T-helper 2 cell treated with Interferon-gamma antibody and Interleukin-4, amounts not matched to agents 5 μg/mL and 100 μg/mL, for 36 hours (primary cell): ENCODE measurements at places on chromosomes 3 and 15.

GRCh38 chr3:169939751-169940150 lies 26.9 kb upstream of the SEC62 start:
- DNase-seq = no peak

GRCh38 chr15:86645925-86646500 lies 566.3 kb downstream of the AGBL1 start:
- DNase-seq = no peak

GRCh38 chr3:192570821-192571791 lies 156.2 kb downstream of the FGF12 start:
- DNase-seq = no peak

GRCh38 chr3:120688121-120688520 lies 6.1 kb upstream of the HGD start:
- DNase-seq = no peak

- no peak for DNase-seq
Observed at GRCh38 chr3:187763850-187764648, 18.8 kb upstream of the BCL6 start.

DNA sequence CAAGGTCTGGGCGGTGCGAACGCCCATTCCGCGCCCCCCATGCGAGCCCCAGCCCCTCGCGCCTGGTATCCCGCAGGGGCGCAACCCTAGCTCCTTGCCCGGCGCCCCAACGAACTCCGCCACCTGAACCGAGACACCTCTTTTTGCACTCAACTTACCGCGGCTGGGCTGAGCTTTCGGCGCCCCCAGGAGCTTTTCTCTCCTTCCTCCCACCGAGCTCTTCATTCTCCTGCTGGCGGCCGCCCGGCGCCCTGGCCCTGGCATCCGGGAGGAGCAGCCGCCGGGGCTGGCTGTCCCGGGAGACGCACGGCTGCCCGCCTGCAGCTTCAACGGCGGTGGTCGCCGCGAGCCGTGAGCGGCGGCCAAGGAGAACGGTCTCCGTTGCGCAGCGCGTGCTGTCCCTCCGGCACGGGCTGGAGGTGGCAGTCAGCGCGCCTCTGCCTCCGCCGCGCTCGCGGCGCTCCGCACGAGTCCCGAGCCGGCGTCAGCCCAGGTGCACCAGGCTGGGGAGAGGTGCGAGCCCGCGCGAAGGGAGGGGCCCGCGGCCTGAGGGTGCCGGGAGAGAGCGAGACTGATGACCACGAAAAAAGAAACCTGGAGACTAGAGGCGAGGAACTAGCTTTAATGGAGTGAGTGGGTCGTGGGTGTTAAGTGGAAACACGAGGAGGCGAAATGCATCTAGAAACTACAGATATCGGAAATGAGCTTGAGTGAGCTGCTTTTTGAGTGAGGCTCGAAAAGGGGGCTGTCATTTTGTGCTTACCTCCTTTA lies 621.5 kb upstream of the ZNF385D start:
- DNase-seq = no peak

DNA sequence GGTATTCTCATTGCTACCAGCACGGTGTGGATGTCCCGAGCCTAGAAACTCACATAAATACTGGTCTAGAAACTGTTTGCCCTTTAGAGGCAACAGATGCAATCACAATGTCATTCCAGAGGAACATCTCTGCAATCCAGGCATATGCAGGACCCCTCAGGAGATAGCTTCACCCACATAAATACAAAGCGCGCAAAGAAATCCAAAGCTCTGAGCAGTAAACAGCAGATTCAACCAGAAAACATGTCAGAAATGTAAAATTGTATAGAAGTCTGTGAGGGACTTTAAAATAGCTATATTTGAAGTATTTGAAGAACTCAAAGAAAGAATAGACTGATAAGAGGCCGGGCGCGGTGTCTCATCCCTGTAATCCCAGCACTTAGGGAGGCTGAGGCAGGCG lies 291.7 kb downstream of the FAM43A start:
- no peak for DNase-seq

DNA sequence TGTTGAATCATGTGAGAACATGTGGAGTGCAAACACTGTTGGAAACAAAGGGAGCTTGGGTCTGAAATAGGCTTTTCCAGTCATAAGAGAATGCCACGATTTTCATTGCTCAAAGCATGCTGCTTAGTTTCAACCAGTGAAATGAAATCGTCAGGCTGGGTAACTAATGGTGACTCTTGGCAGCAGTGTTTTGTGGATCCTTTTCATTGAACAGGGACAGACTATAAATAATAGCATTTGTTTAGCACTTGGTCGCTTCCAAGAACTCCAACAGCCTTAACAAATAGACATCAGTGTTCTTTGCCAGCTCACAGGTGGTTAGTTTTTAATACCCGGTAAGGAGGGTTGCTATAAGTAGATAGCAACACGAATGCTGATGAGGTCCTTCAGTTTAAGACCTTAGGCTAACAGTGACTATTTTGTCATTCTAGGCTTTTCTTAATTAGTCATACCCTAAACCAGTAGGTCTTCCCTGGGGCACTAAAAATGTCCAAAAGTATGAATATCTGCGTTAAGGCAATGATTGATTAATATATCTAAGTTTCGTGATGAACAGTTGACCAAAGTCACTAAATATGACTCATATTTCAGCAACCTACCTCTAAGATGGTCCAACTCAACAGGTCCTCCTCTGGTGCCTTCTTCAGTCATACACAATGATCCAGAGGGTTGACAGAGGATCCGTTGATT lies 15.8 kb downstream of the TP63 start:
- DNase-seq = no peak

GRCh38 chr15:73258271-73259108 lies 110.3 kb downstream of the HCN4 start:
- DNase-seq = peak; percentile 34

- peak; percentile 7 for DNase-seq
Observed at GRCh38 chr3:3798631-3799113, 559 bp upstream of the LRRN1 start.

- DNase-seq = no peak
Observed at GRCh38 chr3:120615847-120616609, 19.9 kb downstream of the NDUFB4 start.

- no peak for DNase-seq
Observed at GRCh38 chr15:70279096-70279495, 181.4 kb upstream of the TLE3 start.

DNA sequence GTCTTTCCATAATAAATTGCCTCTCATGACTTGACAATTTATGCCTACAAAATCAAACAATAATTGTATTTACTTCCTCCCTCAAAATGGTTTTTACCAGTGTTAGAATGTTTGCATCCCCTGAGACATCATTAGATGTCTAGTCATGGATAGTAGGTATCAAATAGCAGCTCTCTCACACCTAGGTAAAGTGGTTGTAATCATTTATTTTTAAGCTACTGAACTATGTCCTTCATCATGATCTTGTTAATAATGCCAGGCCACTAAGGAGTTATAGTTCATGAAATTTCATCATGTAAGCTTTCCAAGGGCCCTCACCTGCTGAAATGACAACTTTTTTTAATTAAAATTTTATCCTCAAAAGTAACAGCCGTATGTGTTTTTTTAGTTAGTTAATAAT lies 134.1 kb downstream of the ARPP21 start:
- no peak for DNase-seq

- no peak for DNase-seq
Observed at GRCh38 chr3:156256256-156256655, 135.9 kb downstream of the KCNAB1 start.

- no peak for DNase-seq
Observed at GRCh38 chr3:101193957-101194356, 126.4 kb downstream of the IMPG2 start.

GRCh38 chr3:194472290-194472920 lies 14.4 kb downstream of the ATP13A3 start:
- no peak for DNase-seq

GRCh38 chr3:187064210-187065115 lies 74.8 kb downstream of the RPL39L start:
- DNase-seq = no peak

DNA sequence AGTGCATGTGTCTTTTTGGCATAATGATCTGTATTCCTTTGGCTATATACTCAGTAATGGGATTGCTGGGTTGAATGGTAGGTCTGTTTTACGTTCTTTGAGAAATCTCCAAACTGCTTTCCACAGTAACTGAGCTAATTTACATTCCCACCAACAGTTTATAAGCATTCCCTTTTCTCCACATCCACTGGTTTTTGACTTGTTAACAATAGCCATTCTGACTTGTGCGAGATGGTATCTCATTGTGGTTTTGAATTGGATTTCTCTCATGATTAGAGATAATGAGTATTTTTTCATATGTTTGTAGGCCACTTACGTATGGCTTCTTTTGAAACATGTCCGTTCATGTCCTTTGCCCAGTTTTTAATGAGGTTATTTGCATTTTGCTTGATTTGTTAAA lies 117.7 kb downstream of the CHCHD4 start:
- no peak for DNase-seq

DNA sequence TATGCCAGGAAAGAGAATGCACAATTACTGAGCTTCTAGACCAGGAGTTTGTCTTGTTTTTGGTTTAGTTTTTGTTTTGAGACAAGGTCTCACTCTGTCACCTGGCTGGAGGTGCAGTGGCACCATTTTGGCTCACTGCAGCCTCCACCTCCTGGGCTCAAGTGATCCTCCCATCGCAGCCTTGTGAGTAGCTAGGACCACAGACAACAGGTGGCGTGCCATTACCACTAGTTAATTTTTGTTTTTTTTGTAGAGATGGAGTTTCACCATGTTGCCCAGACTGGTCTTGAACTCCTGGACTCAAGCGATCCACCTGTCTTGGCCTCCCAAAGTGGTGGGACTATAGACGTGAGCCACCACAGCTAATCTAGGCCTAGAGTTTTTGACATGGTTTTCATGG lies 104.4 kb upstream of the CCDC54 start:
- no peak for DNase-seq

- no peak for DNase-seq
Observed at GRCh38 chr15:101496198-101496986, 6.9 kb upstream of the PCSK6 start.

- DNase-seq = no peak
Observed at GRCh38 chr15:72796515-72797337, 13.2 kb upstream of the ADPGK start.

- DNase-seq = no peak
Observed at GRCh38 chr15:73839699-73840377, 33.5 kb upstream of the TBC1D21 start.

DNA sequence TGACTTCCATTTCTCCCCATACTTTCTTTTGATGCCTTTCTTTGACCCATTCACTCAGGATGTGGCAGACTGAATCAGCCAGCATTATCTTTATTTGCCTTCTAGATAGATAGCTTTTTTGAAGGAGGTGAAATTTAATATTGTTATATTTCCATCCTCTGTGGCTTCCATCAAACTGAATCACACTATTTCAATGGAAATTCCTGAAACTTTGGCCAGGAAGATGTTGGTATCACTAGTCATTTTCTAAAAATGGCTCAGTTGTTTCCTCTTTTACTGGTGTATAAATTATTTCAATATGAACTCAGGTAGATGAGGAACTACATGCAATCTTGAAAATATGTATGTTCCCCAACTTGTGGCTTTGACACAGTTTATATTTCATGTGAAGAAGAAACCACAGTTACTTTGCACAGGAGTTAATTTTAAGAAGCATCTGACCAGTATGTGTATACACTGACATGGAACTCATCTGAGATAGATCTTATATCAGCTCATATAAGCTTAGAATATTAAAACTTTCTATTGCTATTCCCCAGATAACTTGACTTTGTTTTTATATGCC lies 248.3 kb downstream of the CGGBP1 start:
- no peak for DNase-seq

- no peak for DNase-seq
Observed at GRCh38 chr3:156201411-156202405, 81.3 kb downstream of the KCNAB1 start.

GRCh38 chr15:68626739-68627138 lies 47.9 kb downstream of the CORO2B start:
- DNase-seq = no peak

- DNase-seq = no peak
Observed at GRCh38 chr3:89405176-89405575, 297.8 kb downstream of the EPHA3 start.

DNA sequence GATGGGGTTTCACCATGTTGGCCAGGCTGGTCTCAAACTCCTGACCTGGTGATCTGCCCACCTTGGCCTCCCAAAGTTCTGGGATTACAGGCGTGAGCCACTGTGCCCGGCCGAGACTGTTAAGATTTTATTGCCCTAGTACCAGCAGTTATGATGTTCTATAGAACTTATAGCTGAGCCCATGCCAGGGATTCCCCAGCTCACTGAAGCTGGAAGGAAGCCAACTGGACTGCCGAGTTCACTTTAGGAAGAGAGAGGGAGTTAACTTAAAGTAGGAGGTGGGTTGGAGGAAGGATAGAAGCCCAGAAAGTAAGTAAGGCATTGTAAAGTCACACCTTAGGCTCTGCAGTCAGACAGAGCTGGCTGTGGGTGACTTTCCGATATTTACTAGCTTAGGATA lies 101.1 kb upstream of the BOC start:
- no peak for DNase-seq

GRCh38 chr3:187636528-187636927 lies 33.7 kb downstream of the SST start:
- no peak for DNase-seq

- DNase-seq = no peak
Observed at GRCh38 chr3:105429034-105429762, 62.5 kb downstream of the ALCAM start.

DNA sequence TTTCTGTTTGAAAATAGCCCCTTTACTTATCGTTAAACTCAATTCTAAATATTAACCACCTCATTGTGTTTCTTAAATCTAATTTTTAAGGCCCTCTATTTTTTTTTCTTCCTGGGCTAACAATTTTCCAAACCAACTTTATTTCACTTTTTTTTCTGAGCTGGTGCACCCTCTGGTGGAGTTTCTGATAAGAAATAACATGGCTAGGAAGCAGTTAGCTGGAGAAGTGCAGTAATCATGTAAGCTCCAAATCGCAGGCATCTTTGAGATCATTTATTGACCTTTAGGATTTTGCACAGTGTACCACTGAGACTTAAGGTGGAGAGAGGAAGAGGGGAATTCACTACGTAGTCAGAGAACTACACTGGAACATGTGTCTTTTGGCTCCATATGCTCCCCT lies 6.4 kb downstream of the TMEM207 start:
- no peak for DNase-seq

- no peak for DNase-seq
Observed at GRCh38 chr3:126342211-126342610, 15.0 kb downstream of the KLF15 start.

- DNase-seq = no peak
Observed at GRCh38 chr3:108528459-108529252, 18.3 kb upstream of the MYH15 start.

DNA sequence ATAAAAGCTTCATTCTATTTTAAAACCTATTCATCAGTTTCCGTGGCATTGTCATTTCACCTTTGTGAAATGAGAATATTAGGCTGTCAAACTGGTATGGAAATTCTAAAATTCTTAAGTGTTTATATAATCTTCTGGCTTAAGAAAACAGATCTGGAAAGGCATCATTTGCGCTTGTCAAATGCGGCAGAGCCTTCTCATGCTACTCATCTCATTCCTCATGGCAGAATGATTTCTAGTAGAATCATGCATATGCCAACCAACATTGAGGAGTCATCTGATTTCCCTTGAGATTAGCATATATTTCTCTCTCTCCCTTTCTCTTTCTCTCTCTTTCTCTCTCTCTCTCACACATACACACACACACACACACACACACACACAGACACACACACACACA lies 48.8 kb downstream of the STRIT1 start:
- no peak for DNase-seq

- DNase-seq = no peak
Observed at GRCh38 chr3:140501061-140501769, 176.6 kb upstream of the TRIM42 start.

GRCh38 chr3:104584682-104585081 lies 782.0 kb upstream of the ALCAM start:
- no peak for DNase-seq

GRCh38 chr3:176795891-176796290 lies 401.4 kb downstream of the TBL1XR1 start:
- DNase-seq = no peak
